ENCODE measurements at places on chromosomes 3 and 15. TPM values are rescaled to one million over a fixed set of nuclear protein-coding genes. Genes with fewer than 3 reads are reported as not detected.
A peak's percentile ranks its signal among the peaks of the same experiment; 100 is the strongest.

- DNase-seq, result no peak
These were observed 20.2 kb downstream of the LSAMP start for GRCh38 chr3:116425126-116425525.

GRCh38 chr3:176431991-176432390 lies 765.3 kb downstream of the TBL1XR1 start:
- DNase-seq, result no peak

The TM6SF1 gene
- 6.3 TPM for total RNA-seq

DNA sequence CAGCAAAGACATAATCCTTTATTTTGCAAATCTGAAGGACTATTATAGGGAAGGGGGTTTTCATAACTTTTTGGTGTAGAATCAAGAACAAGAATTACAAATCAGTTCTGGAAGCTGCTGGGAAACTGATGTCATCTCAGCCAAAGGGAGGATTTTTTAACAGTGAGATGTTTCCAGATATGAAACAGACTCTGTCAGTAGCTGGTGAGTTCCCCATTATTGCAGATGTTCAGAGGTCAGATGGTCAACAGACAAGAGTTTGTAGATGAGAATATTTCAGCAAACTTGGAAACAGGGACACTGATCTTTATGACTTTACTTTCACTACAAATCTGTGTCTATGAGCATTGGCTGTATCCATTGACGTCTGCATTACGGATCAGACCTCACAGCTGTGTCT lies 71.9 kb upstream of the LPP start:
- DNase-seq, result peak; percentile 44

GRCh38 chr3:52420388-52420787 lies 24.5 kb downstream of the SEMA3G start:
- peak; percentile 76 for DNase-seq

GRCh38 chr3:122787872-122788271 lies 5.8 kb downstream of the HSPBAP1 start:
- DNase-seq, result no peak

The KCNH8 gene
- 0.21 TPM for total RNA-seq

The MUC20 gene
- total RNA-seq, result 11.5 TPM

DNA sequence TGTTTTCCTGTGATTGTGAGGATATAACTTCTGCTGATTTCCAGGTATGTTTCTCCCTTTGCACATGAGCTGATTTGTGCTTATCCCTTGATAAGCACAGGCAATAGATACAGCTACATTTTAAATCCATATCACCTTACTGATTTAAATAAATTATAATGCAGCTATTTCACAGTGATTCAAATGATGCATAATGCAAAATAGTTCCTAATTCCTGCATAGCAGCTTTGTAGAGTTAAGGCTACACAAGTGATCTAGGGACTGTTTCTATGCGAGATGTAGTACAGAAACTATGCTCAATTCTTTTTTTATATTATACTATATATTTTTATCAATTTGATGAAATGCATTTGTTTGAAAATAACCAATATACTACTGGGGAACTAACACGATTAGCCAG lies 334.2 kb downstream of the LRTM1 start:
- DNase-seq, result no peak

DNA sequence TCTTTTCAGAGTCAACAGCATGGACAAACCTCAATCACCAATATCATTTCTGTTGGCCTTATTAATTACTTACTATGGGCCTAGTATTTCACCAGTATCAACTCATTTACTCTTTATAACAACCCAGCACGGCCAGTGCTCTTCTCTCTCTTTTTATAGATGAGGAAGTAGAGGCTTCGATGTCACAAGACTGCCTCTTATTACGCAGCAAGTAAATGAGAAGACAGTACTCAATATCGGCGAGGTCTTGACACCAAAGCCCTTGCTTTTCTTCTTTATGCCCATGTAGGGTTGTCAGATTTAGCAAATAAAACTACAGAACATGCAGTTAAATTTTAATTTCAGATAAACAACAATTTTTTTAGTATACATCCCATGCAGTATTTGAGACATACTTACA lies 99.0 kb upstream of the KCNMB2 start:
- DNase-seq, result no peak

The TP63 gene
- 43.2 TPM for total RNA-seq

The SERINC4 gene
- total RNA-seq, result 0.10 TPM

GRCh38 chr15:93141371-93141794 lies 52.4 kb upstream of the RGMA start:
- no peak for DNase-seq

The SQOR gene
- 23.2 TPM for total RNA-seq

DNA sequence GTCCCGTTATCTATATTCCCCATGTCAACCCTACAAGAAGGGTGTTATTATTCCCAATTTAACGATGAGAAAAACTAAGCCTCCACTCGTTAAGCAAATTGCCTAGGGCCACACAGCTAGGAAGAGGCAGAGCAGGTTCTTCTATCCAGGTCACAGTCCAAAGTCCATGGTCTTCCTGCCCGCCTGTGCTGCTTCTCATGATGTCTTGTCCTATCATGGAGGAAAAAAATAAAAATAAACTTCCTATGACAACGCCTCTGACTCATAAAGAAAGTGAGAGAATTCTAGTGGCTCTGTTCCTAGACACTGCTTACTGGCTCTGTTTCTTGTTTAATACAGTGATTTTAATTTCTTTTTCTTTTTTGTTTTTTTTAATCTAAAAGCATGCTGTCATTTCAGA lies 9.7 kb downstream of the COL8A1 start:
- DNase-seq, result peak; percentile 48

DNA sequence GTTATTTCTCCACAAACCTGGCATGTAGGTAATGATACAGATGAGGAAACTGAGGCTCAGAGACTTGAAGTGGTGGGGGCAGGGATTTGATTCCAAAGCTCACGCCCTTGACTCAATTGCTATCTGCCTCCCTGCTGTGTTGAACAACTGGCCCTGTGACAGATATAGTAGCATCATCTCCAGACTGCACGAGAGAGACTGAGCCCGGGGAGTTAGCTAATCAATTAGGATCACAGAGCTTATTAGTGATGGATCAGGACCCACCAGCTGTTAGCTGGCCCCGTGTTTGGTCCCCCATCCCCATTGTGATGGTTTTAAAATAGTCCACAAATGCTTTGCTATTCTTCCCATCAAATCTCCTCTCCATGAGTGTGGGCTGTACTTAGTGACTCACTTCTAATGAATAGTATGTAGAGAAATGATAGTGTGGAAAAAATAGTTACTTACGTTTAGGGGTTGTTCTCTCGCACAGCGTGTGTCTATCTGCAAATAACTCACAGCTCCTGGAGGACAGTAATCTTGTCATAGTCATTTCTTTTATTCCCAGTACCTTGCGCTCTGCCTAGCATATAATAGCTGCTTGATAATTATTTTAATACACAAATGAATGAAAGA lies 74.4 kb upstream of the KLF13 start:
- no peak for DNase-seq

GRCh38 chr15:94324117-94324826 lies 92.9 kb downstream of the MCTP2 start:
- DNase-seq, result peak; percentile 85

DNA sequence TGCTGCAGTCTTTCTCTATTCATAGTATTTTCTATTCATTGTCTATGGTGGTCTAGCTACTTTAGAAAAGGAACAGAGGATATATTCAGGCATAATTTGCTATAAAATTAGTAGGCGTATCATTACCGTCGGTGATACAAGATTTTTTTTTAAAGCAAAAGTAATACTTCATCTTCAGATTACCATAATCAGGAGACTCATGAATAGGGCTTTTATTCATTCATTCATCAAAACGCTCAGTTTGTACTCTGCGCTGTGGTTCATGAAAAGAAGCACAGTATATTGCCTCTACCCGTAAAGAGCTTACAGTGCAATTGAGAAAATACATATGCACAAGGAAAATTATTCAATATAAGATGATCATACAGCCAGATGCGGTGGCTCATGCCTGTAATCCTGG lies 136.7 kb upstream of the CHRM5 start:
- no peak for DNase-seq

DNA sequence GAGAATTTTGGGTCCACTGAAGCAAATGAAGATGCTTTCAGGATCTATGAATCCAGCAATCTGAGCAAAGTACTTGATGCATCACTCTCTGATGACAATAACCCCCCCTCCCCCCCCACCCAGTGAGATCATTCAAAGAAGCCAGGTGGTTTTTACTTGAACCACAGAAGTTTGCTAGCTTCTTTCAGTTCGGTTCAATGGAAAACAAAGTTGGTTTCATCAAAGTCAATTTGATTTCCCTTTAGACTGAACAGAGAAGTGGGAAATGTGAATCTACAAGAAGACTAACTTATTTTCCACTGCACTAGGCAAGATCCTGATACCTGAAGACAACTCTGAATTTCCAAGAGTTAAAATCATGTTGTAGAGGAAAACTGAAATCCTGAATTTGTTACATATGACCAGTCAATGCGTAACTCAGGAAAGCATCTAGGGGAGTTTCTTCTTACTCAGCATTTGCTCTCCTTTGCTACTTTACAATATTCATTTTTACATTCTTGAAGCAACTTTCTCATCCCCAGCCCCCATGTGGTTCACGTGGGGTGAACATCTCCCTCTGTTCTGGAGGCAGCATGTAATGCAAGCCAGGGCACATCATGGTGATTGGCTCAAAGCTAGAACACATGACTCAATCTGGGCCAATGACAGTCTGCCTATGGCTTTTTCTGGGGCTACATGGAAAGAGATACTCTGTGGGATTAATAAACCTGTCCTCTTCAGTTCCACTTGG lies 572.6 kb downstream of the FOXP1 start:
- no peak for DNase-seq

GRCh38 chr3:12553921-12554391 lies 2.9 kb upstream of the MKRN2 start:
- DNase-seq, result peak; percentile 50

GRCh38 chr15:80059786-80060355 lies 395 bp downstream of the ZFAND6 start:
- peak; percentile 87 for DNase-seq

The NOX5 gene
- total RNA-seq, result not detected

GRCh38 chr3:52172262-52172757 lies 18.1 kb upstream of the POC1A start:
- no peak for DNase-seq

DNA sequence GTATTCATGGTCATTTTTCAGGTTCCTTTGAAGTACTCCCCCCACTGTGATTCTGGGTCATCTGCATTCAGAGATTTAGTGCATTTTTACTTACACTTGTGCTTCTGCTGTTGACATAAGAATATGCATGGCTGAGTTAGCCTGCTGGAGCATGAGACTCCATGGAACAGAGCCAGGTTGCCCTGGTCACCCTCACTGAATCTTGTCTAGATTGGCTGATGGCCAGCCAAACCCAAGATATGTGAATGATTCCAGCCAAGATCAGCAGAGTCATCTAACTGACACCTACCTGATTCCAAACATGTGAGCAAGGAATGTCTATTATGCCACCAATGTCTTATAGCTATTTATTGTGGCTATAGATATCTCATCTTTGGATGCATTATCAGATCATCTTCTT lies 25.1 kb downstream of the DTWD1 start:
- peak; percentile 68 for DNase-seq

The VILL gene
- total RNA-seq, result 7.0 TPM

The FETUB gene
- not detected for total RNA-seq

The EPB42 gene
- 4.6 TPM for total RNA-seq

DNA sequence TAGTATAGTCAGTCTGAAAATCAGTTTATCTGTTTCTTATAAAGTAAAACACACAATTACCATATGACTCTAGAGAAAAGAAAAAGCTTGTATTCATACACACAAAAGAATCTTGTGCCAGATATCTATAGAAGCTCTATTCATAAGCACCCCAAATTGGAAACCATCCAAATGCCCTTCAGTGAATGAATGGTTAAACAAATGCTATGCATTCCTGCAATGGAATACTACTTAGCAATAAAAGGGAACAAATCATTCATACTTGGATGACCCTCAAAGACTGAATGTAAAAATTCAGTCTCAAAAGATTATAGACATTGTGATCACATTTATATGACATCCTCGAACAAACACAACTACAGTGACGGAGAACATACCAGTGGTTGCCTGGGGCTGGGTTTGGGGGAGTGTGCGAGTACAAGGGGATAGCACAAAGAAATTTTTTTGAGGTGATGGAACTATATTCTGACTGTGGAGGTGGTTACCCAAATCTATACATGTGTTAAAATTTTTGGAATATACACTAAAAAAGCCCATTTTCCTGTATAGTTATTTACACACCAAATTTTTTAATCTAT lies 680.6 kb downstream of the NTRK3 start:
- DNase-seq, result peak; percentile 35

- DNase-seq, result peak; percentile 62
These were observed 1.4 kb downstream of the HTD2 start for GRCh38 chr3:58307639-58308215.

DNA sequence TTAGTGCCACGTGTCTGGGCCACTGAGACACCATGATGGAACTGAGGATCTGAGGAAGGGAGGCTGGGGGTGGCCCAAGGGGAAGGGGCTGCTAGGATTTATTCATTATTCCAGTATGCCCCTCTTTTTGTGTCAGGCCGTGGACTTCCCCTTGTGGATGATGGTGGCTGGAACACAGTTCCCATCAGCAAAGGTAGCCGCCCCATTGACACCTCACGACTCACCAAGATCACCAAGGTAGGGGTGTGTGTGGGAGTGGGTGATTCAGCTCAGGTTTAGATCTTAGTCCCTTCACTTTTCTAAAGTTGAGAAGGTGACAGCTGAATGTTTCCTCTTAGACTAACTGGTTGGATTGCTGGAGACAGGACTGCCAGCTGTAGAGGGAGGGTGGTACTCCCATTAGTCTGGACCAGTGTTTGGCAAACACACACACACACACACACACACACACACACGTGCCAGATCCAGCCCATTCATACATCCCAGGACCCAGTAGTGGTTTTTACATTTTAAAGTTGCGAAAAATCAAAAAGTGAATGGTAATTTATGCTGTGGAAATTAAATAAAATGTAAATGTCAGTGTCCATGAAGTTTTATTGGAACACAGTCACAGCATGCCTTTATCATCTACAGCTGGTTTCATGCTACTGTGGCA lies 11.4 kb downstream of the EIF4G1 start:
- DNase-seq, result no peak

The GOLGA6L4 gene
- 2.6 TPM for total RNA-seq

GRCh38 chr3:131602011-131602779 lies 99.4 kb upstream of the MRPL3 start:
- no peak for DNase-seq

GRCh38 chr15:98967916-98968315 lies 39.7 kb downstream of the PGPEP1L start:
- no peak for DNase-seq

The C3orf52 gene
- 4.2 TPM for total RNA-seq

- no peak for DNase-seq
These were observed 110.5 kb upstream of the BFSP2 start for GRCh38 chr3:133289322-133289721.

GRCh38 chr3:3448468-3448867 lies 269.0 kb upstream of the CRBN start:
- DNase-seq, result no peak

The COL6A6 gene
- 61.2 TPM for total RNA-seq

The ACTRT3 gene
- 1.7 TPM for total RNA-seq

The MORC1 gene
- not detected for total RNA-seq

- DNase-seq, result no peak
These were observed 29.1 kb upstream of the MAN2C1 start for GRCh38 chr15:75397494-75397893.
